ENCODE measurements at places on chromosomes 11 and 22.
A peak's percentile ranks its signal among the peaks of the same experiment; 100 is the strongest.

DNA sequence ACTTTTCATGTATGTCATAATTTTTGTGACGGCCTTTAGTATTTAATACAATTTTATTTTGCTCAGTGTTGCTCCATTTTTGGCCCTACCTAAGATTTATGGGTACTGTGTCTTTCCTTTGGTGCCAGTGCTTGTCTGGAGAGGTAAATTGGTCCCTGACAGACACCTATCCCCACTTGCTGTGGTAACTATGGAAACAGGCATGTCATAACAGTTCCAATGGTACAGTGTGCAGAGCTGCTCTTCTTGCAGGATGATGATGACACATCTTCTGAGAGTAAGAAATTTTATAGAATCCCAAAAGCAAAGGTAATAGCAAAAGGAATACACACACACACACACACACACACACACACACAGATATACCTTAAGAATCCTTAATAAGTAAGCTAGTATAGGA, 118.5 kb downstream of the ELP4 start:
- no peak for DNase-seq

DNA sequence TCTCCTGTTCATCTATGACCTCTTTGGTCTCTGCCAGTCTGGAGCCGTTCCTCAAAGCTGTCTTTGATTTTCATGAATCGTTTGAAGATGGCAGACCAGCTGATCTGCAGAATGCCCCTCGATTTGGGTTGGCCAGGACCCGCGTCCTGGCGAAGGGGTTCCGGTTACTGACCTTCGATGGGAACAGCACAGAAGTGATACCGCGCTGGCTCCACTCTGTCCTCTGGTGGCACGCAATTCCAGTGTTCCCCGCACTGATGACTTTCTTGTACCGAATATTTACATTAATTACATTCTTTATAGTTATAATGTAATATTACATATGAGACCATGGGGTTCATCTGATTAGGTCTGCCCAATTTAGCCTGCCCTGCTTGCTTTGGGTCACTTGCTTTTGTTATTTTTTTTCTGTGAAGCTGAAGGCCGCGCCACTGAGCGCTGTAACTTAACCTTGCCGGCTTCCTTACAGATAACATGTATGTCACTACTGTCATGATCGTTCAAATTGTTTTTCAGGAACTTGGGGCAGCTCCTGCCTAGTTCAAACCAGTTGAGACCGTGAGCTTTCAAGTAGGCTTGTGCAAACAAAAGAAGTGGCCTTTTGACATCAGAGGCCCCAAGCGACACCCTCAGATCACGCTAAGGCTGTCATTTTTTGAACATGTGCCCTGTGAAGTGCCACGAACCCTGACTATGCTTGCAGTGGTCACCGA, 4.1 kb upstream of the USP18 start:
- DNase-seq: no peak

- DNase-seq: no peak
These were observed 21.4 kb downstream of the UQCR10 start for GRCh38 chr22:29788339-29789279.

DNA sequence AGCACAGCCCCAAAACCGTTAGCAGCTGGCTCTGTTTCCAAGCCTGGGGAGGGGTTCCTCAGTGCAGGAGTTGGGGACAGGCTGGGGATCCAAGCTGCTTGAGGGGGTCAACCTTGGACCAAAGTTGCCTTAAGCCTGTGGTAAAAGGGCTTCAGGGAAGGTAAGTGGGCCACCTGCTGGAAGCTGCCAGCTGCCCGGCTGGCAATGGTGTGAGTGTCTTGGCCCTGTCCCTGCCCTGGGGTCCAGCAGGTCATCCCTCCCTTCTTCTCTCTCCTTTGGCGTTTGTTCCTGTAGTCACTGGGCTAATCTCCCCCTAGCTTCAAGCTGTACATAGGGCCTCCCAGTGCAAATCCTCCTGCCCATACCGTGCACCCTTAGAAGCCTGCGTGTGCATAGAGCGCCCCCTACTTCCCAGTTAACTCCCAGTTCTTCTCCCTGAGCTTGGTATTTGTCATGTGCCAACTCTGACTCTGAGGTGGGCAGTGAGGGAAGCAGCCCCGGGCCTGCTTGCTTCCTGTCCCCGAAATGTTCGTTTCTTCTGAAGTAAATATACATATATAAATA, 4.4 kb downstream of the TMEM258 start:
- peak; percentile 30 for DNase-seq

- no peak for DNase-seq
These were observed 1.8 kb downstream of the SLC16A8 start for GRCh38 chr22:38081941-38082828.

- DNase-seq: no peak
These were observed 42.0 kb upstream of the TUB start for GRCh38 chr11:8038811-8039529.

DNA sequence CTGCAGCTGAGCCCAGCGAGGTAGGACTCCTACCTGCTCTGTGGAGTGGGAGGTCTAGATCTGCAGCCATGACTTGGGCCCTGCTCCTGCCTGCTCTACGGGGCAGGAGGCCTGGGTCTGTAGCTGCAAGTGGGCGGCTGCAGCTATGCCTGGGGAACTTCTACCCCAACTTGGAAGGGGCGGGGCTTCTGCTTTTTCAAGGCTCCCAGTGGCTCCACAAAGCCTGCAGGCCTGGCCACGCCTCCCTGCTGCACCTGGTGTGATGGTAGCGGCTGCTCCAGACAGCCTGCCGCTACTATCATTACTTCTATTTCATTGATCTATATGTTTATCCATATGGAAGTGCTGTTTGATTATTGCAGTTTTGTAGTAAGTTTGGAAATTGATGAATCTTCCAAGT, 121.2 kb downstream of the NELL1 start:
- DNase-seq: no peak

- no peak for DNase-seq
These were observed 97.4 kb downstream of the MED15 start for GRCh38 chr22:20604776-20605221.

- no peak for DNase-seq
These were observed 62.9 kb upstream of the SC5D start for GRCh38 chr11:121229495-121230215.

DNA sequence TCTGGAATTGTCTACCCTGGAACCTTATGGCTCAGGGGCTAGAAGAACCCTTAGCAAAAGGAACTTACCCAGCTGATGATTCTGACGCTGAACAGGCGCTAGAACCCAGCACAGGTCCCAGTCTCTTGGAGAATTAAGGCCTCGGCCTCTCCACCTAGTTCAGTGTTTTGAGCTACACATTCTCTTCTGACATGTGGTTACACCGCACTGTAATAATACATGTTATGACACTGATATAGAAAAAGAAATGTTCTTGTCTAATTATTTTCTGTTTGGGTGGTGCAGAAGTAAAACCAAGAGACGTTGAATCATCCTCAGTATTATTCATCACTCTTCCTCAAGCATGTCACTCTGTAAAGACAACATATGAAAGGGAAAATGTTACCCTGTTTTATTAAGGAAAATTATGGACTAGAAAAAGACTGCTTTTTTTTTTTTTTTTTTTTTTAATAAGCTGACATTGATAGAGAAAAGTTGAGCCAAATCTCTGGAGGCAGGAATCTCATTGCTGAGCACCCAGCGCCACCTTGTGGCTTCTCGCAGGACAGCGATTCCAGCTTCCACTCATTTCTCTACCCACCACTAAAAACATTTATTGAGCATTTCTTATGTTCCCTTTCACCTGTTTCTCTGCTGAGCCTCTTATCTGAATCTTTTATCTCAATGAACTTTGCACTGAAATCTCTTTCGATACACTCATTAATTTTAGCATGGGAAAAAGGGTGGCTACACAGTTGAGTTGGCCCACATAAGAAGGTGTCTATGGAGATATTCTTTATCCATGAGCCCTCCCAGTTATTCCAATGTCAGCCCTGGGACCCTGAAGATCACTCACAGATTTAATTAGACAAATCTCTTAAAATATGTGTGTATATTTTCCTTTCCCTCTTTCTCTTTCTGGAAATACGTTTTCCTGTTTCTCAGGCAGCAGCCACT, 12.6 kb upstream of the APLNR start:
- DNase-seq: peak; percentile 58

DNA sequence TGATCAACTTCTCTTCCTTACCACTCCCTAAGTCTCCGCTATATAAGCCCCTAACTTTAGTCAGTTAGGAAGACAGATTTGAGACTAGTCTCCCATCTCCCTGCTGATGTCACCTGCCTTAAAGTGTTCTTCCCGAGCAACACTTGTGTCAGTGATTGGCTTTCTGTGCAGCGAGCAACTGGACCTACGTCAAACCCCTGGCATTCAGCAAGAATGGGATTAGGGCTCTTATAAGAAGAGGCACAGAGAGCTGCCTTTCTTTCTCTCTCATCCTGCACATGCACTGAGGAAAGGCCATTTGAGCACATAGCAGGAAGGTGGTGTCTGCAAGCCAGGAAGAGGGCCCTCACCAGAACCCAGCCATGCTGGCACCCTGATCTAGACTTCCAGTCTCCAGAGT, 116.6 kb upstream of the THY1 start:
- no peak for DNase-seq

DNA sequence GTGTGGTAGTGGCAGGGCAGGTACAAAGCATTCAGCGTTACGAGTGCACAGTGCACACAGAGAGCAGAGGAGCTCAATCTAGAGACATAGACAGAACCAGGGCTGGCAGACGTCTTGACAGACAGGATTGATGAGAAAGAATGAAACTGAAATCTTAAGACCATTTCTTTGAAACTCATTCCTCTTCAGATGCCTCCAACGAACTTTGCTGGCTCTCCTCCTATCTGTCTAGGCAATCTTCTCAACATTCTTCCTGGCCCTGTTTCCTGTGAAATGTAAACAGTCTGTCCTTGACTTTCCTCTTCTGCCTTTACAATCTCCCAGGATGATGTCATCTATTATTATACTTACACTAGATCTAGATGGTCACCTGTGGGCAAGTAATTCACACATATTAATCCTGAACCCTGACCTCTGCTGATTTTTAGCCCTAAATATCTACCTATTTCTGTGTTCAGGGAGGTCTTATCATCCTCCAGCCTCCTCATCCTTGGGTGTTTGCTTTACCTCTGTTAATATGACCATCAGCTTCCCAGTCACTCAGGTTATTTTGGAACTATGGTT, 119.5 kb downstream of the ENTHD1 start:
- DNase-seq: no peak

DNA sequence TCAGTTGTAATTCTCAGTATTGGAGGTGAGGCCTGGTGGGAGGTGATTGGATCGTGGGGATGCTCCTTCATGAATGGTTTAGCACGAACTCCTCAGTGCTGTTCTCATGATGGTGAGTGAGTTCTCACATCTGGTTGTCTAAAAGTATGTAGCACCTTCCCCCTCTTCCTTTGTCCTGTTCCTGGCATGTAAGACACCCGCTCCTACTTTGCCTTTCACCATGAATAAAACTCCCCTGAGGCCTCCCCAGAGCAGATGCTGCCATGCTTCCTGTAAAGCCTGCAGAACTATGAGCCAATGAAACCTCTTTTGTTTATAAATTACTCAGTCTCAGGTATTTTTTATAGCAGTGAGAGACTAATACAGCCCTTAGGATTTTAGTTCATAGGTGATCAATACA, 191.5 kb downstream of the MAML2 start:
- DNase-seq: no peak

DNA sequence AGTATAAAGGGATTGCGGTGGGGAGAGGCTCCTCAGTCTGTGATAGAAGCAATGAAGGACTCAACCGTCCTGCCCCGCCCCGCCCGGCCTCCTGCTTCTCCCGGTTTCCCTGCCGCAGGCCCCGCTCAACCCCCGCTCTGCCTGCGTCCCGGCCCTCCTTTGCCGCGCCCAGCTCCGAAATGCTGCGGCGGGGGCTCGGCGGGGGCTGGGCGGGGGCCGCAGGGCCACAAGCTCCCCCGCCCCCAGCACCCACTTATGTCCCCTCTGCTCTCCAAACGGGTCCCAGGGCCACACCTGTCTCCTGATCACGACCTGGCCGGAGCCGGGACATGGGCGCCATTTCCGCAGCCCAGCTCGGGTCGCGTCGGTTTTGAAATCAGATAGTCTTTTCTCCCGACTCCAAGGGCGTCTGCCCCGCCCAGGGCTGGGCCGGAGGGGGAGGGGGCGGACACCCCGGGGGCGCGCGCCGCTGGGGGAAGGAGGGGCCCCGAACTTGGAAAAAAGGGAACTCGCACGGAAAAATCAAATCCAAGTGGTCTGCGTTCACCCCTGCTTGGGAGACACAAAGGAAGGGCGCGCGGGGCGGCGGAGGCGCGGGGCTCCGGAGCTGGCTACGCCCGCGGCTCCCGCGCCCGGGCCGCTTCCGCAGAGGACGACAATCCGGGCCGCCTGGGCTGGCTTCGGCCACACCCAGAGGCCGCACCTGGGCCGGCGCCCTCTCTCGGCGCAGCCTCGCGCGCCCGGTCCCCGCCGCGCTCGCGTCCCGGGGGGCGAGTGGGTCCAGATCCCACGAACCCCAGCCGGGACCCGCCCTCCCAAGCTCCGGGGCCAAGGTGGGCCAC, 70.6 kb upstream of the EP300 start:
- peak; percentile 36 for DNase-seq

GRCh38 chr11:66720223-66720898, 8.7 kb downstream of the SPTBN2 start:
- DNase-seq: peak; percentile 69

GRCh38 chr22:36220451-36220921, 18.8 kb downstream of the APOL2 start:
- DNase-seq: no peak

- no peak for DNase-seq
These were observed 16.7 kb downstream of the SHANK2 start for GRCh38 chr11:71235719-71236118.

- no peak for DNase-seq
These were observed 2.6 kb upstream of the MCHR1 start for GRCh38 chr22:40676644-40677043.

DNA sequence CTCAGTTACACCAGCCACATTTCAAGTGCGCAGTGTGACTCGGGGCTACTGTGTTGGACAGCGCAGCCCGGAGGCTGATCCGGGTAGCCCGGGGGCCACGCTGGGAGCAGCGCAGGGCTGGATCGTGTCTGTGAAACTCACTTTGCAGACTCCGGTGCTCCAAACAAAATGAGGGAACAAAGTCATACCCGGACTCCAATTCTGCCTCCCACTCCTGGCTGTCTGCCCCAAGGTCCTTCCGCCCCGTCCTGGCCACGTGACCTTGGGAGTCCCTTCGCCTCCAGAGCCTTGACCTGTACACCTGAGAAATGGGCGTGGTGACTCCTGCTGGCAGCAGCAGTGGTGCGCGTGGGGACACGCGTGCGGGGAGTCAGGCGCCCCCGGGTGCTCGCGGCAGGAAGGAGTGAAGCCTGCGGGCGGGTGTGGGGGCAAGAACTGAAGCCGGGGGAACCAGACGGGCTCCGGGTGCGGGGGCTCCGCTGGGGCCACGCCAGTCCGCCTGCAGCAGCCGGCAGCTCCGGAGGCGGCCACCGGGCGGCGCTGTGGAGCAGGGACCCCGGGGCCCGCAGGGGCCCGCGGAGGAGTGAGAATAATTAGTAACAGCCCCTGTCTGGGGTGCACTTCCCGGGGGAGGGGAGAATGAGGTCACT, 42.4 kb downstream of the KCNJ4 start:
- no peak for DNase-seq

GRCh38 chr11:25961539-25961938, 370.4 kb upstream of the ANO3 start:
- DNase-seq: no peak

Data from neuronal stem cell (in vitro differentiated cells).